ENCODE measurements at places on chromosomes 3 and 15.
A peak's percentile ranks its signal among the peaks of the same experiment; 100 is the strongest.

DNA sequence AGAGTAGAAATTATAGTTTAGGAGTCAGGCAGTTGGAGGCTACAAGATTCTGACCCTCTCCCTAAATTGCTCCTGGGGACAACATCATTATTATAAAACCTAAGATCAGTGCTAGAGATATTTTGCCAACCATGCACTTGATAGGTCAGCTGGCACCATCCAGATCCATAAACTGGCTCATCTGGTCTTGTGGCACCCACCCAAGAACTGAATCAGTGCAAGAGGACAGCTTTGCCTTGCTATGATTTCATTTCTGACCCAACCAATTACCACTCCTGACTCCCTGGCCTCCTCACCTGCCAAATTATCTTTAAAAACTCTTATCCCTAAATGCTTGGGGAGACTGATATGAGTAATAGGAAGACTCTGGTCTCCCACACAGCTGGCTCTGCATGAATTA, 461.1 kb upstream of the TGFBR2 start:
- no peak for DNase-seq

DNA sequence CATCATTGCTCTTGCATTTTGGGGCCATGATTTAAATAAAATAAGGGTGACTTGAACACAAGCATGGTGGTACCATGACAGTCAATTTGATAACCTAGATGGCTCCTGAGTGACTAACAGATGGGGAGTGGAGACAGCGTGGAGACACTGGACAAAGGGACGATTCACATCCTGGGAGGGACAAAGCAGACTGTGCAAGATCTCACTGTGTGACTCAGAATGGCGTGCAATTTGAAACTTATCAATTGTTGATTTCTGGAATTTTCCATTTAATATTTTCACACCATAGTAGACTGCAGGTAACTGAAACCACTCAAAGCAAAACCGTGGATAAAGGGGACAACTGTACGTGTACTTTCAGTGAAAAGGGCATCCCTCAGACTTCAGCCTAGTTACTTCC, 25.5 kb downstream of the MCCC1 start:
- DNase-seq, result no peak

GRCh38 chr3:71582036-71582611, 1.4 kb downstream of the FOXP1 start:
- peak; percentile 72 for DNase-seq

DNA sequence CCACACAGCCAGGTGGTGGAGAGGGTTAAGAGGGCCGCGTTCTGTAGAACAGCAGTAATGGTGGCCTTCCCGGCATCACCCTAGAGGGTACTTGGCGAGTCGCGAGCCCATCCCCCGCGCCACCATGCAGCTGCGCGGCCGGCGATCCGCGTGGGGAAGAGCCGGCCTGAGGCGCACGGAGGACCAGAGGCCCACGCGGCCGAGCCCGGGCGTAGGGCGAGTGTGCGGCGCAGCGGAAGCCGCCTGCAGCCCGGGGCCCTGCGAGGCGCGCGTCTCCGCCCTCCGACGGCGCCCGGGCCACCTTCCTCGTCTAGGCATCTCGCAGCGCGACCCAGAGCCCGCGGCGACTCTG, 423 bp downstream of the TKT start:
- DNase-seq, result no peak

- no peak for DNase-seq
Observed at GRCh38 chr3:173653781-173654180, 256.2 kb downstream of the NLGN1 start.

- DNase-seq, result no peak
Observed at GRCh38 chr15:93048759-93049161, 40.3 kb downstream of the RGMA start.

DNA sequence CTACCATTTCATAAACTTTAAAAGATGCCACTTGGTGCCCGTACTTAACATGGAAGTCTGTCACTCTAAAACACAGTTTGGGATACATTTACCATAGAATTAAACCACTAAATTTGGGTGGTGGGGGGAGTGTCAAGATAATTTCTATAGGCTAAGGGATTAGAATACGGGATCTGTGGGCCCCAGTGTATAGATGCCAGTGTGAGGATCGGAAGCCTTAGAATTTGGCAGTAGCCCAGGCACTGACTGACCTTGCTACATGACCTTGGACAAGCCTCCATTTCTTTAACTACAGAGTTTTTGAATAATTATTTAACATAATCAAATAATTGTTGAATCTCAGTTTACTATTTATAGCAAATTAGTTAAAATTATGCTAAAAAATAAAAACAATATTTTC, 76.3 kb upstream of the STRIT1 start:
- no peak for DNase-seq

DNA sequence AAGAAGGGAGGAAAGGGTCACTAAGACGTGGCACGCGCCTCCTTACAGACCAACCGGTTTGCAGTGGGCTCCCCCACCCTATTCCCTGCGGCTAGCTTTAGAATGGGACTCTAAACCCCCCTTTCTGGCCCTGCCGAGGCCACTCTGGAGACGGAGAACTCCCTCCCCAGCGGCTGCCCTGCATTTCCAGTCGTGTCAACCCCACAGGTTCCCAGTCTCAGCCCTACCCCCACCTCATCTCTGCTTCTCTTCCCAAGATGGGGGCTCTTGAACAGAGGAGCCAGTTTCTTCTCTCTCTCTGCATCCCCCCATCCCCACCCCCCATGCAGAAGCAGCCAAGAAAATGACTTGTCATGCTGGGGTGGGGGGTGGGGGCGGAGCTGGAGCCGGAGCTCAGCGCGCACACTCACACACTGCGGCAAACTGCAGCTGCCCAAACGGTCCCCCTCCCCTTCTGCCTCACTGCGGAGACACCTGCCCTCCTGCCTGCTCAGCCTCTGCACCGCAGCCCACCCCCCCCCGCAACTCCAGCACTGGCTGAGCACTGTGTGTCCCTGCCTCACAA, 871 bp downstream of the MAP1A start:
- no peak for DNase-seq

DNA sequence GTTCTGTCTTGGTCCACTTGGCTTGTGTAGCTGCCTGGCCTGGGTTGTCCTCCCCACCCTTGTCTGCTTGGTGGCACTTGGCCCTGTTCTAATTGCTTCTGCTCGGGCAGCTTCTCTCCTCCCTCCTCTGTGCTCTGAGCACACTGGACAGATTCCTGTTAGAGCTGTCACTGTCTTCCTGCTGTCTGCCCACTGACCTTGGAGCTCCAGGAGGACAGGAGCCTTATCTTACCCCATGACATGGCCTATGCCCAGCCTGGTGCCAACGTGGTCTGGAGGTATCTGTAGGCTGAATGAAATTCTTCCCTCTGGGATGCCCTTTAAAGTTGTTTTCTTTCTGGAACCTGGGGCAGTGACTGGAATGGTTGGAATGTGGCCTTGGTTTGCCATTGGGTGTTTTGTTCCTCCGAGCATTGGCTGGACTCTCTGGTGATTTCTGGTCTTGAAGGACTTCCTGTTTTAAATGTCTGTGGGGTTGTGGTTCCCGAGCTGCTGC, 94.1 kb downstream of the FAM43A start:
- DNase-seq, result no peak

- no peak for DNase-seq
Observed at GRCh38 chr15:42031198-42031915, 10.5 kb upstream of the PLA2G4E start.

GRCh38 chr15:100717596-100717995, 115.2 kb downstream of the ASB7 start:
- no peak for DNase-seq

DNA sequence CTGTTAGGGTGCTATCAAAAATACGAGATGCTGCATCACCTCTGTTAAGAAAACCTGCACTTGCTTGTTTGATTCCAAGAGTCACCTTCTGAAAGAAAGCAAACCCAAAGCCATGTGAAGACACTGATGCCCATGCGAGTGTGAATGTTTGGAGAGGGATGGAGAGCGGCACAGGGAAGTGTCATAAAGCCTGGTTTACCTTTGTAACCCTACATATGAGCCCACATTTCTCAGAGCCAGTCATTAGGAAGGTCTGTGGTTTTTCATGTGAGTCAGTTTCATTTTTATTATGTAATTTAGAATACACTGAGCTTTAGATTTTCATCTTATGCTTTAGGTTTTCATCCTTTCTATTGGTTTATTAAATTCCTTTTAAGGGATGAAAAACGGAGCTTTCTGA, 896.8 kb downstream of the ROBO1 start:
- peak; percentile 34 for DNase-seq

DNA sequence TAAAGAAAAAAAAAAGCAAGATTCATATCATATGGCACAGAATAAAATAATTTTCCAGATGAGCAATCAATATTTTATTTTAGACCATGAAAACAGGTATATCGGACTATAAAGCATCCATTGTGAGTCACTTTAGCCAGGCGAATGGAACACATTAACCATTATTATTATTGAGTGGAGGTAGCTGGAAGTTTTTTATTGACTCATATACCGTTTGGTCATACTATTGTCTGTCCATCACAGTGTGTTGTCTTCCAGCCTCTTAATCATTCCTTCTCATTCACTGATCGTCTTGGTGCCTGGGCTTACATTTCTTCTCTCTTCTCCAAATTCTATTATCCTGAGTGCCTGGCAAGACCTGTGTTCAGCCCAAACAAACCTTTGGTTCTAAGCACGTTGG, 634.8 kb downstream of the MECOM start:
- DNase-seq, result peak; percentile 43

GRCh38 chr15:100147828-100148227, 193.9 kb downstream of the ADAMTS17 start:
- no peak for DNase-seq

GRCh38 chr3:45774581-45775521, 21.5 kb downstream of the SLC6A20 start:
- DNase-seq, result no peak

- no peak for DNase-seq
Observed at GRCh38 chr3:11576453-11576852, 67.3 kb downstream of the VGLL4 start.
